ENCODE measurements at places on chromosomes 7 and 10.

DNA sequence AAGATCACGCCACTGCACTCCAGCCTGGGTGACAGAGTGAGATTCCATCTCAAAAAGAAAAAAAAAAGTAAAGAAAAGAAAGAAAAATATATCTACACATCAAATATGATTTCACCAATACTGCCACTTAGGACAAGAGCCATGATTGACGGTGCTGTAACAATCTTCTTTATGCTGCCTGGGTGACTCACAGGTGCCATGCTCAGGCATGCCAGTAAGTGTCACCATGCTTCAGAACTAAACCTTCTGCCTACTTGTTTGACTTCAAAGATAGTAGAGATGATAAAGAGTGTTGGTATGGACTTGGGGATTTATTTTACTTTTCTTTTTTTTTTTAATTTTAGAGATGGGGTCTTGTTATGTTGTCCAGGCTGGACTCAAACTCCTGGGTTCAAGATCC lies 33.6 kb upstream of the DNMBP start:
- DNase-seq = no peak

DNA sequence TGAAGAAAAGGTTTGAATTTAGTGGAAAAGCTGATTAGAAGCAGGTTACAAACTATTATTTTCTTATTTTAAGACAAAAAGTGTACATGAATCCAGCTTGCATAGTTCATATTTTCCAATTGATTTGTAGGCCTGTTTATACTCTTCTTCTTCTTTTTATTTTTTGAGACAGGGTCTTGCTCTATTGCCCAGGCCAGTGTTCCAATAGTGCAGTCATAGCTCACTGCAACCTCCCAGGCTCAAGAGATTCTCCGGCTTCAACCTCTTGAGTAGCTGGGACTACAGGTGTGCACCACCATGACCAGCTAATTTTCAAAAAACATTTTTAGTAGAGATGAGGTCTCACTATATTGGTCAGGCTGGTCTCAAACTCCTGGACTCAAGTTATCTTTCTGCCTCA lies 45.0 kb downstream of the ARL4A start:
- no peak for DNase-seq

DNA sequence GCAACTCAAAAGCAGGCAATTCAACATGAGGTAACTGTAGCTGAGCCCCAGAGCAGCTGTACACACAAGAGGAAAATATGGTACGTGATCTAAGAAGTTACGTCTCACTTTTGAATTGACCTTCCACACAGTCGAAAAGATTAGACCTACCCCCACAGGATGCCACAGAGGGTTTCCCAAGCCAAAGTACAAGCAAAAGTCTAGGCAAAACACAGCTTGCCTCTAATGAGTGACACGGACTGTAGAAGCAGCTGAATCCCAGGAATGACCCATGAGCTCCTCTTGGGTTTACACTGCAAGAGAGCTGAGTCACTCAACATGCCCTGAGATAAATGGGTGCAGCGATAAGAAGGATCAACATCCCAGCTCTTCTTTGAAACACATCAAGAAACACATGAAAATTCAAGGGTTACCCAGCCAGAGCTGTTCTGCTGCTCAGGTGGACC lies 9.8 kb downstream of the CREB3L2 start:
- DNase-seq = no peak

DNA sequence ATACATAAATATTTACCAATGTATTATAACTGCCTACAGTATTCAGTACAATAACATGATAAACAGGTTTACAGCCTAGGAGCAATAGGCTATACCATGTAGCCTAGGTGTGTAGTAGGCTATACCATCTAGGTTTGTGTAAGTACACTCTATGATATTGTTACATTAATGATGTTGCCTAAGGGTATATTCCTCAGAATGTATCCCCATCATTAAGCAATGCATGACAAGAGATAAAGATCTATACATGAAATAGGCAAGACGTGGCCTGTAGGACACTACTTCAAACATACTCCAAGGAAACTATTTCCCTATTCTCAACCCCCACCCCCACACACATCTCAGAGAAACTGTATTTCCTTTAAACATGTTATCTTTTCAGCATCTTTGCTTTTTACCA lies 15.3 kb upstream of the ADAM22 start:
- DNase-seq = no peak

GRCh38 chr7:22667562-22668239 lies 59.3 kb upstream of the IL6 start:
- no peak for DNase-seq

- DNase-seq = no peak
Observed at GRCh38 chr7:77293046-77293445, 93.4 kb upstream of the FGL2 start.

DNA sequence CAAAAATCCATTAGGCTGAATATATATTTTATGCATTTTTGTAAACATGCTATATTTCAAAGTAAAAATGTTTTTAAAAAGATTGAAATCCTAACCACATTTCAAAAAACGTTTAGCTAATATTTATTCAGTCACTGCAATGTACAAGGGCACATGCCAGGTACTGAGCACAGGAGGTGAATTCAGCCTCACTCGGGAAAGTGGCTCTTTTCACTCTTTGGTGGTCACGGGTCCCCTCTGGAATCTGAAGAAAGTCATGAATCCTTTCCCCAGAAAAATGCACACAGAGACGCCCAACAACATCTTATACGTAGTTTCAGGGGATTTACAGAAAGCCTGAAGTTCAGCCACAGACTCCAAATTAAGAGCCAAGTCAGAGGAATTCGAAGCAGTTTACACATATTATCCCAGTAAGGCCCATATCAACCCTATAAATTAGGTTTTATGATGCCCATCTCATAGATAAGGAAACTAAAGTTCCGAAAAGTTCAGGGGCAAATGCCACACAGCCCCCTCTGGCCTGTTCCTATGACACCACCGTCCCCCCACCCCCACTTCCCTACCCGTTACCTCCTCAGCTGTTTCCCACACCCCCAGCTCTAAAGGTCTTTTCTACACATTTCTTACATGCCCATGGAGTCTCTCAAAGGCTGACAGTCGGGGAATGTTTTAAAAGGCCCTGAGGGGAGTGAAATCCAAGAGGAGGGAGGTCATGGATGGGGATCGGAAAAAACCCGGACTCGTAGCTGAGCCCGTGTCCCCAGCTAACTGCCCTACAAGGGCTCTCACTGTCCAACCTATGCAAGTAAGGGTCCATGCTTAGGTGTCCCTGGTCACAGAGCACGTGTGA lies 9.6 kb upstream of the SVOPL start:
- DNase-seq = no peak

DNA sequence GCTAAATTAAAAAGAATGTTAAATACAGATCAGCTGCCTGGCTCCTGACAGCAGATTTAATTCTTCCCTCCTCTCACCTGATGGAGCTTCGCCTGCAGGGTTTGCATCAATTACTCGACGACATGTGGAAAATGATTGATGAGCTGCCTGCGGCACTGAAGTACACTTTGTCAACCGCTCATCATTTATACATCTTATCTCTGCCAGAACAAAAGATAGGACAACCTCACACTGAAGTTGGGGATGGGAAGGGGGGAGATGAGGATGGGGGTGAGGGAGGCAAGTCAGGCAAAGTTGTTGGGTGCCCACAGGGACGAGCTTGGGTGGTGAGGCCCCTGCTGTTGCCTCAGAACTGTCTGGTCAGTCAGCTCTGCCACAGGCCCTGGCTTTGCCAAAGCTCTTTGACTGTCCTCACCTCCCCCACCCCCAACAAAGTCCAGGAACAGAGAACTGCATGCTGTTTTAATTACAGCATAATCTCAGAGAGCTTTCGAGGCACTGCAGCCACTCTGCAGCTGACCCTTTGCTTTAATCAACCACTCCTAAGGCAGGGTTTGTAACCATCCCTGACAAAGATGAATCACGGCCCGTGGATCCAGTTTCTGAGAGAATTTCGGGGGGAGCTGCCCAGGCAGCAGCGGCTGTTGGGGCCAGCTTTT lies 702.3 kb downstream of the LRMDA start:
- no peak for DNase-seq

DNA sequence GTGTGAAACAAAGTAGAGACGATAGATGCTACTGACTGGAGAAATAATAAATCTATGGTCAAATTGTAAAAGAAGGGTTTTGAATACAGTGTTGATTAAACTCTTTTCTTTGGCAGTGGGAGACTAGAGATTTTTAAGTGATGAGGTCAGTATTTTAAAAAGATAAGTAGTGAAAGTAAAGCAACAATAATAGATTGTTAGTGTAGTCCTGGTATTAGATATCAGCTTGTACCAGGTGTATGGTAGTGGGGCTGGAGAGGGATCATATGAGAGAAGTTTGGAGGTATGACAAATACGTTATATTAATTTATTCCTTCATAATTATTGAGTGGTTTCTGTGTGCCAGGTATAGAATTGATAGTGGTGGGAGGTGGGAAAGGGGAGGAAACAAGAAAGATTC lies 25.2 kb downstream of the PHTF2 start:
- no peak for DNase-seq

GRCh38 chr10:79244841-79245504 lies 102.3 kb upstream of the PPIF start:
- no peak for DNase-seq

GRCh38 chr7:595621-596010 lies 76.0 kb upstream of the PDGFA start:
- DNase-seq = no peak

- no peak for DNase-seq
Observed at GRCh38 chr7:24836084-24836483, 78.8 kb upstream of the GSDME start.

GRCh38 chr10:58873161-58873560 lies 303.3 kb upstream of the PHYHIPL start:
- DNase-seq = no peak

Measured in activated CD8-positive, alpha-beta memory T cell treated with anti-CD3 and anti-CD28 coated beads for 1 hour (primary cell).